Type B pancreatic cell (in vitro differentiated cells): ENCODE measurements at places on chromosomes 4 and X. TPM values are rescaled to one million over a fixed set of nuclear protein-coding genes. Genes with fewer than 3 reads are reported as not detected.

The AFF1 gene
- total RNA-seq: 39.7 and 55.8 TPM in 2 replicates

The NIPAL1 gene
- 13.9 and 44.6 TPM in 2 replicates for total RNA-seq

The FAT1 gene
- 188 and 197 TPM in 2 replicates for total RNA-seq

The ATOH1 gene
- 0.36 and 0.97 TPM in 2 replicates for total RNA-seq

The RASL11B gene
- 2.7 and 15.7 TPM in 2 replicates for total RNA-seq

The ARR3 gene
- not detected in 2 replicates for total RNA-seq

The NAAA gene
- 10.7 and 20.2 TPM in 2 replicates for total RNA-seq

- DNase-seq: no peak
These were observed 13.0 kb upstream of the PLAC1 start for GRCh38 chrX:134671294-134671693.

- no peak for DNase-seq
These were observed 14.3 kb downstream of the FAM9C start for GRCh38 chrX:13029887-13030771.

GRCh38 chr4:59243038-59243437, 1957.1 kb upstream of the ADGRL3 start:
- no peak for DNase-seq

DNA sequence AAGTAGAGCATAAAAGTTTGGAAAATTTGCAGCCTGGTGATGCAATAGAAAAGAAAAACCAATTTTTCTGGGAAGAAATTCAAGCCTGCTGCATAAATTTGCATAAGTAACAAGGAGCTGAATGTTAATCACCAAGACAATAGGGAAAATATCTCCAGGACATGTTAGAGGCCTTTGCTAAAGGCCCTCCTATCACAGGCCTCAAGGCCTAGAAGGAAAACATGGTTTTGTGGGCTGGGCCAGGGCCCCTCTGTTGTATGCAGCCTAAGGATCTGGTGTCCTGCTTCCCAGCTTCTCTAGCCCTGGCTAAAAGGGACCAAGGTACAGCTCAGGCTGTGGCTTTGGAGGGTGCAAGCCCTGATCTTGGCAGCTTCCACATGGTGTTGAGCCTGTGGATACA, 6.2 kb upstream of the RTL3 start:
- no peak for DNase-seq

- no peak for DNase-seq
These were observed 43.5 kb downstream of the CCDC158 start for GRCh38 chr4:76377481-76377901.

- DNase-seq: no peak
These were observed 54.4 kb upstream of the GPR174 start for GRCh38 chrX:79089896-79090584.

DNA sequence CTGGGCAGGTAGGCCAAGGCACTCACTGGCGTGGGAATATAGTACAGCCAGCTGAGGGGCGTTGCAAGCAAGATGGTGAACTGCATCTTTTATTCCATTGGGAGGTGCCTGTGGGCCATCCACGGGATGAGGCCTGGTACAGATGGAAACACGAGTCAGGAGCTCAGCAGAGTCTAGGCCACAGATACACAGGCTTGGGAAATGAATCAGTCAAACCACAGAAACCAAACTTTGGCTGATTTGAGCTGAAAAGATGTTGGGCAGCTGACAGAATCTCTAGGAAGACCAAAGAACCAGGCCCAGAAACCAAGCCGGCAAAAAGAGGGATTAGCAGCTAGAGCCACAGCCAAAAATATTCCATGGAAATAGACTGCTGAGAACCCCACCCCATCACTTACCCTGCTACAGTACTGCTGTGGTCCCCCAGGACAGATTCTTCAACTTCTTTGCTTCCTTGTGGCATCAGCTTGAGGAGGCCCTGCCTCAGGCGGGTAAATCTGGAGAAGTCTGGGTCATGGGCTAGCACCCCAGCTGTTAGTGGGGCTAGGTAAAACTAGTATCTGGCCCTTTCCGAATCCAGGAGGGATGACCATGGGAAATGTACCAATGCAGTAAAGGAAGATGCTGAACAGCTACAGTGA, 75.4 kb downstream of the TMEM131L start:
- DNase-seq: no peak

DNA sequence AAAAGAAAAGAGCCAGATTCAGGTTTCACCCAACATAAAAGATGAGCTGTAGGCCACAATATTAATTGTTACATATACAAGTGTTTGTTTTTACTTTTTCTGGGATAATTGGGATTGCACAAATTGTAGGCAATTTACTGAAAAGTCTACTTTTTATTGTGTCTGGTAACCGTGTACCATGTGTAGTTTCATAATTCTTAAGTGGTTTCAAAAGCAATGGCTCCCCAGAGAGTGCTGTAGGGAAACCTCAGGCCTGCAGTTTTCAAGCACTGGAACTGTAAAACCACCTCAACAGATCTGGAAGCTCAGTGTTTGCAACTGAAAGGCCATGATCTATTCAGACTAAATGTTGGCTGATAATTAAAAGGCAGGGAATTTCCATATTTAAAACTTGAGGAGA, 53.9 kb upstream of the MMAA start:
- no peak for DNase-seq

- DNase-seq: no peak
These were observed 4.5 kb downstream of the JADE1 start for GRCh38 chr4:128813965-128814364.

GRCh38 chrX:68908071-68908470, 79.2 kb downstream of the EFNB1 start:
- DNase-seq: no peak

GRCh38 chrX:87167841-87168240, 349.8 kb upstream of the KLHL4 start:
- DNase-seq: no peak

DNA sequence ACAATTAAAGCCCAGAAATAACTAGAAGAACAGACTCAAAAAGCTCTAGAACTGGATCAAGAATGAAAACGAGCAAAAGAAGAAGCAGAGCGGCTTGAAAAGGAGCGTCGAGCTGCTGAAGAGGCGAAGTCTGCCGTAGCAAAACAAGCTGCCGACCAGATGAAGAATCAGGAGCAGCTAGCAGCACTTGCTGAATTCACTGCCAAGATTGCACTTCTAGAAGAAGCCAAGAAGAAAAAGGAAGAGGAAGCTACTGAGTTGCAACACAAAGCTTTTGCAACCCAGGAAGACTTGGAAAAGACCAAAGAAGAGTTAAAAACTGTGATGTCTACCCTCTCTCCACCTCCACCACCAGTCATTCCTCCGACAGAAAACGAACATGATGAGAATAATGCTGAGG, 56.1 kb upstream of the PPP4R3C start:
- no peak for DNase-seq

GRCh38 chrX:24231131-24231540, 81.6 kb downstream of the ZFX start:
- no peak for DNase-seq

GRCh38 chr4:132387060-132387459, 762.0 kb upstream of the PCDH10 start:
- no peak for DNase-seq

- DNase-seq: no peak
These were observed 68.7 kb upstream of the ADAD1 start for GRCh38 chr4:122309988-122310626.

DNA sequence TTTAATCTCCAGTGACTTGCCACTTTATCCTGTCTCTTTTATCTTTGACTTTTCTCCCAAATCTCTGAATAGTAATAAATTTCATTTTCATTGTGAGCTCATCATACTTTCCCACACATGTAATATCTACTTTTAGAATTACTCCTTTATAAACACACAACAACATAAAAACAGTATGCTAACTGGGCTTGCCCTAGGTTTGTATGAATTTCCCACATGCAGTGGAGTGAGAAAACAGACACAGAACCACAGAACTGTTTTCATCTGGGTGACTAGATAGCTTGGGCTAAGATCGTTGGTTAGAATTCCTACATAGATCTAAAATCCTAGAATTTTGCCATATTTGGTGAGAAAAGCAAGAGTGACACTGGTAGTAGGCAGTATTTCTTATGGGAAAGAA, 409.5 kb downstream of the SPRY1 start:
- no peak for DNase-seq

GRCh38 chr4:126924237-126924636, 708.5 kb upstream of the INTU start:
- no peak for DNase-seq

GRCh38 chr4:40747207-40747835, 2.4 kb upstream of the NSUN7 start:
- no peak for DNase-seq

- no peak for DNase-seq
These were observed 195.7 kb downstream of the PACRGL start for GRCh38 chr4:20895988-20896387.

- DNase-seq: no peak
These were observed 2.2 kb downstream of the PWWP3B start for GRCh38 chrX:106170318-106170717.

DNA sequence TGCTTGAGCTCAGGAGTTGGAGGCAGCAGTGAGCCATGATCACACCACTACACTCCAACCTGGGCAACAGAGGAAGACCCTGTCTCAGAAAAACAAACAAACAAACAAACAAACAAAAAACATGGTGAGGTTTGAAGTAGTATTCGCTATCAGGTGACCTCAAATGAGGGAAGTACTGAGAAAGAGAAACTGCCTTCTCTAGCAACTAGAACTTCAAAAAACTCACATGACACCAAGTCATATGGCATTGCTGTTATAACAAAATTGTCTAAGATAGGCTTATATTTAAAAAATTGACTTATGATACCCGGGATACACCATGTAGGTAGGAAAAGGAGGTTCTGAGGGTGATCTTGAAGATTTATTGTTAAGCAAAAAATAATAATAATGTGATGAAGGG, 10.3 kb downstream of the MPP1 start:
- DNase-seq: no peak

GRCh38 chrX:129665916-129666644, 11.3 kb upstream of the APLN start:
- DNase-seq: peak; percentile 40

GRCh38 chrX:7704205-7704604, 138.8 kb upstream of the VCX start:
- DNase-seq: no peak
